ENCODE measurements at places on chromosomes 6 and 20.
A peak's percentile ranks its signal among the peaks of the same experiment; 100 is the strongest.

GRCh38 chr20:11281240-11281639 is 607.4 kb upstream of the JAG1 start:
- no peak for DNase-seq

DNA sequence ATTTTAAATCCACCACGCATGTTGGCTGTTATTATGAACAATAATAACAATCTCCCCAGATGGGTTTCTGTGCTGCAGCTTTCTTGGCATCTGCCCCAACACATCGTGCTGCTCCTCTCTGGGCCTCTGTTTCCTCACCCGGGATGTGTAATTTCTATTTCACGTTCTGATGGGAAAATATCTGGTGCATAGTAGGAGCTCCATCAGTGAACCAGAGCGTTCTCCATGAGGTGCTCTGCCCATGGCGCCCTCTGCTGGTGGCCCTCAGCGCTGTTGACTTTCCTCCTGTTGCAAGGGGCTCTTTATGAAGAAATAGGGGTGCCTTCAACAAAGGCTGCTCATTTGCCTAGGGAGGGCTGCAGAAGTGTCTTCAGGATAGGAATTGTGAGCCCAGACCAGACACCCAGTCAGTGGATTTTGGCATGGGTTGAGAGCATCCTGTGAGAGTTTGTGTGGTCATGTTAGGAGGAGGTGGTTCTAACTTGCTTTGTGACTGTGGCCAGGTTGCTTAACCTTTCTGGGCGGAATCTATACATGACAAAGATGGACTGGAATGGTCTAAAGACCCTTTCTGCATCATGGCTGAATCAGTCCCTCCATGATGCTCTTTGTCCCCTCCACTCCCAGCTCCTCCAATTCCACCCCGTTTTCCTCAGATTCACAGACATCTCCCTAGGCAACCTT is 8.1 kb downstream of the SCRT2 start:
- DNase-seq: peak; percentile 7

DNA sequence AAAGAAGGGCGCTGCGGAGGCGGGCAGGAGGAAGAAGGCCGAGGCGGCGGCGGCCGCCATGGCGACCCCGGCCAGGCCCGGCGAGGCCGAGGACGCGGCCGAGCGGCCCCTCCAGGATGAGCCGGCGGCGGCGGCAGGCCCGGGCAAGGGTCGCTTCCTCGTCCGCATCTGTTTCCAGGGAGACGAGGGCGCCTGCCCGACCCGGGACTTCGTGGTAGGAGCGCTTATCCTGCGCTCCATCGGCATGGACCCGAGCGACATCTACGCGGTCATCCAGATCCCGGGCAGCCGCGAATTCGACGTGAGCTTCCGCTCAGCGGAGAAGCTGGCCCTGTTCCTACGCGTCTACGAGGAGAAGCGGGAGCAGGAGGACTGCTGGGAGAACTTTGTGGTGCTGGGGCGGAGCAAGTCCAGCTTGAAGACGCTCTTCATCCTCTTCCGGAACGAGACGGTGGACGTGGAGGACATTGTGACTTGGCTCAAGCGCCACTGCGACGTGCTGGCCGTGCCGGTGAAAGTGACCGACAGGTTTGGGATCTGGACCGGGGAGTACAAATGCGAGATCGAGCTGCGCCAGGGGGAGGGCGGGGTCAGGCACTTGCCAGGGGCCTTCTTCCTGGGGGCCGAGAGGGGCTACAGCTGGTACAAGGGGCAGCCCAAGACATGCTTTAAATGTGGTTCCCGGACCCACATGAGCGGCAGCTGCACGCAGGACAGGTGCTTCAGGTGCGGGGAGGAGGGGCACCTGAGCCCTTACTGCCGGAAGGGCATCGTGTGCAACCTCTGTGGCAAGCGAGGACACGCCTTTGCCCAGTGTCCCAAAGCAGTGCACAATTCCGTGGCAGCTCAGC is 780 bp downstream of the ZCCHC3 start:
- peak; percentile 40 for DNase-seq

GRCh38 chr6:137873273-137873762 is 6.3 kb downstream of the TNFAIP3 start:
- peak; percentile 66 for DNase-seq

DNA sequence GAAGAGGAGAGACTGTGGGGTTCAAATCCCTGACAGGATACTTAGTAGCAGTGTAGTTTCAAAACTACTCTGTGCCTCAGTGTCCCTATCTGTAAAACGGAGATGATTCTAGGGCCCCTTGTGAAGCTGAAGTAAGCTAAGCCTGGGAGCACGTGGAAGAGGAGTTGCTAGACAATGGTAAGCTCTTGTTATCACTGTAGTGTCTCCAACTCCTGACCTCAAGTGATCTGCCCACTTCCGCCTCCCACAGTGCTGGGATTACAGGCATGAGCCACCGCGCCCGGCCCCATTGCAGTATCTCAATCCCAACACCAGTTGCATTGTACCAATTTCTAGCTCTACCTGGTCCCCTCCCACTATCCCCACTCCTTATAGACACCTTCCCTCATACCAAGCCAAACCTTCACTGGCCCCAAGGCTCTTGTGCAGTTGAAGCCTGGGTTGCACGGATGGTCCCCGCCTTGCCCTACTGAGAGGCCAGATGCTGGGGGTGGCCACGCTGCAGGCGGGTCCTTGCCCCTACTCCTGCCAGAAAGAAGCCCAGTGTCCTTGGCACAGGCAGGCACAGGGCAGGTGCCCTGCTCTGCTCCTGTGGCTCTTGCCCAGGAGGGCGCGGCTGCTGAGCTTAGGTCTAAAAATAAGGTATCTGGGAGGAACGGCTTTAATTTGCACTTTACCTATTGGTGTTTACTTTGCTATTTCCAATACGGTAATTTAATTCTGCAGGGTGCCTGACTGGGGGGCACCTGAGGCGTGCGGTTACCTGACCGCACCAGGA is 118.1 kb downstream of the VEGFA start:
- DNase-seq: no peak

DNA sequence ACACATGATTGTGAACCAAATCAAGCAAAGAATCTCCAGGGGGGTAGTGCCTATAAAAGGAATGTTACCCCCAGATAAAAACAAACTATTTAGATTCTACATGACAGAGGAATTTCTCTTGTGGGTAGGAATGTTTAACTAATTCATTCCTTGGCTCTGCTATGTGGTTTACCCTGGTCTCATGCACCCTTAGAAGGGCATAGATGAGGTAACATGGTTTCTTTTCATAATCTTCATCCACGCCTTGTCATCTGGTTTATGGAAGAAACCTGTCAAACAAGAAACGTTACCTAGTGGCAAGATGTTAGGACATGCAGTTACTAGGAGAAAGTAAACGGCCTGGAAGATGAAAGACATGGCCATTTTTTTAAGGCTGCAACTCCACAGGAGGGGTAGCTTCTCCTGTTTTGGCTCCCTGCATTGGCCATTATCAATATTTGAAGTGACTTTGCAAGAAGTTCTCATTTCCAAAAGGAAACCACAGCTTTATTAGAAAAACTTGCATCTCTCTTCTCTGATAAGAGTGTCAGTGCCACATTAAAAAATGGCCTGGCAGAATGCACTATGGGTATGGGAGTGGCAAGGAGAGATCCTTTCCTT is 45.5 kb downstream of the STX11 start:
- DNase-seq: no peak

- DNase-seq: peak; percentile 43
Measured at GRCh38 chr20:24960861-24961260, 11.8 kb downstream of the CST7 start.

DNA sequence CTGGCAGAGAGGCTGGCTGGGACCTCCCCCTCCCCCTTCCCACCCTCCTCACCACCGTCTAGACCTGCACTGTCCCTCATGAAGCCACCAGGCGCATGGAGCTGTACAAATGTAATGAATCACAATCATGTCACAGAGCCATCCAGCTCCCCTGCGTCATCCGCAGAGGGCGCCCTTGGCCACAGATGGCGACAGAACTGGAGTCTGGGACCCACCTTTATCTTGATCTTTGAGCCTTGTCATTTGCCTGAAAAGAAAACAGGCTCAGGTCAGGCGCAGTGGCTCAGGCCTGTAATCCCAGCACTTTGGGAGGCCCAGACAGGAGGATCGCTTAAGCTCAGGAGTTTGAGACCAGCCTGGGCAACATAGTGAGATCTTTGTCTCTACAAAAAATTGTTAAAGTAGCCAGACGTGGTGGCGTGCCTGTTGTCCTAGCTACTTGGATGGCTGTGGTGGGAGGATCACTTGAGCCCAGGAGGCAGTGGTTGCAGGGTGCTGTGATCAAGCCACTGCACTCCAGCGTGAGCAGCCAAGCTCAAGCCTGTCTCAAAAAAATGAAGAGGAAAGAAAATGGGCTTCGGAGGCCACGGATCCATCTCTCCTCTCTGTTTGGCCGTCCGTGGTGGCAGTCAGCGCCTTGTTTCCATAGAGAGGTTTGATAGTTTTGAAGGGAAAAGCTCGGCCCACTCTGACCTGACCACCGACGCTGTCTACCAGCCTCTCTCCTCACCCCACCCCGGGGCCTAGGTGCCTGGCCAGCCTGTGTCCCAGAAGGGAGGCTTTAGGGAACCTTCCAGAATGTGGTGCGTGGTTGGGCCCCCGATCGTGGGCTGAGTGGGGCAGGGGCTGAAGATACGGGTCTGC is 6.2 kb downstream of the COL9A3 start:
- DNase-seq: no peak

GRCh38 chr6:106094261-106094963 is 8.3 kb downstream of the PRDM1 start:
- DNase-seq: peak; percentile 64

- DNase-seq: no peak
Measured at GRCh38 chr20:45113865-45114264, 1.1 kb downstream of the WFDC5 start.

- no peak for DNase-seq
Measured at GRCh38 chr20:680638-681187, 5.1 kb upstream of the SCRT2 start.

GRCh38 chr6:118588626-118589025 is 40.5 kb downstream of the PLN start:
- DNase-seq: no peak

DNA sequence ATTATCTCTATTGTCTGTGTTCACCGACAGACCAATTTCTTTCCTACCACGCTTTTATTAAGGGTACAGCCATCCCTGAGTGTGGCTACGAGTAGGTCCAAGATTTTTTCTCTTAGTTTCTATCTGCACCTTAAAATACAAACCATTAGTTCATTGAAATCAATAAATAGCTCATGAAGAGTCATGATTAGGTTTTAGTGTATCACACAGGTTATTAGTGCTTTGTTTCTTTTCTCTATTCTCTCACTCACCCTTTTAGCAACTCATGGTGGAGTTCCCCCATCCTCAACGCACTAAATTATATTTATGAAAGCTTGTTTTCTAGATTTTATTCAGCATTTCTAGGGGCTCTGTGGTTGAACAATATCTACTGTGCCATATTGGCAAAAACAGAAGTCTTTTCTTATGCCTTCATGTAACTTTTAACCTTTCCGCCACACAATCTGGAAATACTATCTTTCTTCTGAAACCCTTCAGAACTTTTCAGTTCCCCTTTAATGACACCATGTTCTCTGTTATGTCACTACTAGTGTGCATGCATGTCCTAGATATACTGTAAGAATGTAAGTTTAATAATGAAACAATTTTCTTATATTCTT is 128.2 kb upstream of the LAMA2 start:
- no peak for DNase-seq

- no peak for DNase-seq
Measured at GRCh38 chr20:53216478-53216855, 244.3 kb downstream of the TSHZ2 start.

- no peak for DNase-seq
Measured at GRCh38 chr20:4549711-4550259, 171.9 kb upstream of the PRND start.

DNA sequence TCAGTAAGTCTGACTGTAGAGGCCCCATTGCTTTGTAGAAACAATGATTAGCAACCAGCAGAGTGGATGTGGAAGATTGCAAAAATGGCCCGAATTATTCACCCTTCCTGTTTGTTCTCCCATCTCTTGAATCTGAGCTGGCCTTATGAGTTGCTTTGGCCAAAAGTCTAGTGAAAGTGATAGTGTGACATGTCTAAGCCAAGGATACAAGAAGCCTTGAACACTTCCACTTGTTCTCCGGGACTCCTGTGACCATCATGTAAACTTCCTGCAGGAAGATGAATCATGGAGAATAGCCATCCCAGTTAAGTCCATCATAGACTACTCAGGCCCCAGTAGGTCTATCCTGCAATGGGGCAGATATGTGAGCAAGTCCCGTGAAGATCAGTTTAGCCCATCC is 252.0 kb upstream of the JAG1 start:
- DNase-seq: no peak

- DNase-seq: peak; percentile 9
Measured at GRCh38 chr6:127539272-127539671, 20.1 kb upstream of the MTCL3 start.

DNA sequence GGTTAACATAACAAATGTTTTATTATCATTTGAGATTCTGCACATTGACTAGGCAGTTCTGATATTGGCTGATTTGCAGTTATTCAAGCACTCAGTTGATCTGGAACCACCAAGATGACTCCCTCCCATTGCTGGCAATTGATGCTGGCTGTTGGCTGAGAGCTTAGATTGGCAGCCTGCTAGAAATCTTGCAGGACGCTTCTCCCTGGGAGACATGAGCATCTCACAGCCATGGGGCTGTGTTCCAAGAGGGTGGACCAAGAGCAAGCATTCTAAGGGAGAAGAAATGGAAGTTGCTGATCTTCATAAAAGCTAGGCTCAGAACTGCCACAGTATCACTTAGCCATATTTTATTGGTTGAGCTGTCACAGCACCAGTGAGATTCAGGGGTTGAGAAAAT is 233.4 kb upstream of the ID4 start:
- no peak for DNase-seq

DNA sequence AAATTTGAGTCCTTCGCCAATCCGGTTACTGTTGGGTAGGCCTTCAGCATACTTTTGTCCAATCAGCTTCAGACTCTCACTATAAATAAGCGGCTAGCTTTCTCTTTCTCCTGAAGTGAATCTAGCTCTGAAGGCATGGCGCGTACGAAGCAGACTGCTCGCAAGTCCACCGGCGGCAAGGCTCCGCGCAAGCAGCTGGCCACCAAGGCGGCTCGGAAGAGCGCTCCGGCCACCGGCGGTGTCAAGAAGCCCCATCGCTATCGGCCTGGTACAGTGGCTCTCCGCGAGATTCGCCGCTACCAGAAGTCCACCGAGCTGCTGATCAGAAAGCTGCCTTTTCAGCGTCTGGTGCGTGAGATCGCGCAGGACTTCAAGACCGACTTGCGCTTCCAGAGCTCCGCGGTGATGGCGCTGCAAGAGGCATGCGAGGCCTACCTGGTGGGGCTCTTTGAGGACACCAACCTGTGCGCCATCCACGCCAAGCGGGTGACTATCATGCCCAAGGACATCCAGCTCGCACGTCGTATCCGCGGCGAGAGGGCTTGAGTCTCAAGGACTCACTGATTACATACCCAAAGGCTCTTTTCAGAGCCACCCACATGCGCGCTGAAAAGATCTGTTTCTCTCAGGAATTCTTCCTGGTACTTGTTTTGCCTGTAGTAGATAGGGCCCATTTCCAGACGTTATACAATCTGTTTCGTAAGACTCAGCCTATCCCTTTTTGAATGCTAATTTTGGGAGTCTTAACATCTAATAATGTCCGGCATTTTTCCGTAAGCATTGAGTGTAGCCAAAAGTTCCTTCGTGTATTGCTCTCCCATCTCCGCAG is 102.0 kb downstream of the OR2B2 start:
- DNase-seq: peak; percentile 93

Measured in central memory CD4-positive, alpha-beta T cell (primary cell).